ENCODE measurements at places on chromosomes 16 and 17.

DNA sequence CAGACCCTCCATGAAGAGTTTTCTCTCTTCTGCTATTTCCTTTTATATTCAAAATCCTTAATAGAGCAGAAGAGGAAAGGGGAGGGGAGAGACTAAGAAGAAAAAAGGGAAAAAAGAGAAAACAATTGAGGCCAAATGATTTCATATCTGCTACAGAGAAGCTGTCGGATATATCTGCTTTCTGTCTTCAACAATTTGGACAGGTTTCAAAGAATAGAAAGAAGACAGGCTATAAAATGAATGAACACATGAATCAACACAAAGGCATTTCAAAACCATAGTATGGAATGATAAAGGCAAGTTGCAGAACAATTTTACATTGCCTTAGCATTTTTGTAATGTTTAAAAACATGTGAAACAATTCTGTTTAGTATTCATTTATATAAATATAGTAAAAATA lies 4.7 kb upstream of the CMTR2 start:
- peak; percentile 50 for DNase-seq

DNA sequence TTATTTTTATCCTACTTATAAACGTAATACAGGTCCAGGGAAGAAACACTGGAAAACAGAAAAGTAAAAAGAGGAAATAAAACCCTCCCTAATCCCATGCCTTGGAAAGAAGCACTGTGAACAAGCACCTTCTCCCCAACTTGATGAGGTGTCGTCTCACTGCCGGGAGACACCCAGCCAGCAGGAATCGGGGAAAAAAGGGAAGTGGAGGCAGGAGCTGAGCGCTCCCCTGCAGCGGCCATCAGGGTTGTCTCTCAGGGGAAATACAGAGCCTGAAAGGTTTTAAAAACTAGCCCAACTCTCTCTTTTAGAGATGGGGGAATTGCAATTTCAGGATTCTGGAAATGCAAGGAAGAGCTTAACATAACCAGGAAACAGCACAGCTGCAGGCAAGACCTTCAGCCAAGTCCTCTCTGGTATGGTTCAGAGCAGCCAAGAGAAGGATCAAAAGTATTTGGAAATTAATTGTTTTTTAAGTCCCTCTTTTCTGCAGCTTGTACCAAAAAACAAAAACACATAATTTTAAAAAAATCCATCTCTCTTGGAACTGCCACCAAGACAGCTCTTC lies 96.3 kb upstream of the RCVRN start:
- no peak for DNase-seq

GRCh38 chr16:56647641-56648431 lies 3.9 kb upstream of the MT1B start:
- no peak for DNase-seq

- DNase-seq: no peak
Observed at GRCh38 chr17:10603931-10604330, 53.2 kb downstream of the MYH3 start.

- no peak for DNase-seq
Observed at GRCh38 chr17:70078994-70079531, 4.0 kb downstream of the KCNJ16 start.

- DNase-seq: no peak
Observed at GRCh38 chr16:1494711-1495110, 1.6 kb downstream of the TELO2 start.

DNA sequence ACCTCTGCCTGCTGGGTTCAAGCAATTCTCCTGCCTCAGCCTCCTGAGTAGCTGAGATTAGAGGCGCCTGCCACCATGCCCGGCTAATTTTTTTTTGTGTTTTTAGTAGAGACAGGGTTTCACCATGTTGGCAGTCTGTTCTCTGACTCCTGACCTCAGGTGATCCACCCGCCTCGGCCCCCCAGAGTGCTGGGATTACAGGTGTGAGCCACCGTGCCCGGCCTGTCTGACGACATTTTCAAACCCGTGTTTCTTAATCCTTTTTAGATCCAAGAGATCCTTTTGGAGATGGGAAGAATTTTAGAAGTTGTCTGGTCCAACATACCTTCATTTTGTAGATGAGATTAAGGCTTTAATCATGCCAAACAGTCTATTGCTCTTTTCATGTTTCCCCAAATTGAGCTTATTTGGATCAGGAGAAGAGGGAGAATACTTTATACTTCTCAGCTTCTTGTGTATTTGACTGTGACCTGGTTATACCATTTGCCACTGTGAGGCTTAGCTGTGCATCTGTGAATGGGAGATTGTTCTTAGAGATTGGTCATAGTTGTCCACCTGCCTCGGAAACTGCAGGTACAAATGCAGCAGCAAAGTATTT lies 25.8 kb downstream of the USP10 start:
- no peak for DNase-seq

GRCh38 chr17:68682903-68683302 lies 81.7 kb upstream of the FAM20A start:
- no peak for DNase-seq

GRCh38 chr16:77306075-77306474 lies 106.9 kb downstream of the SYCE1L start:
- DNase-seq: peak; percentile 88

GRCh38 chr17:82257473-82257872 lies 16.0 kb downstream of the CSNK1D start:
- no peak for DNase-seq

DNA sequence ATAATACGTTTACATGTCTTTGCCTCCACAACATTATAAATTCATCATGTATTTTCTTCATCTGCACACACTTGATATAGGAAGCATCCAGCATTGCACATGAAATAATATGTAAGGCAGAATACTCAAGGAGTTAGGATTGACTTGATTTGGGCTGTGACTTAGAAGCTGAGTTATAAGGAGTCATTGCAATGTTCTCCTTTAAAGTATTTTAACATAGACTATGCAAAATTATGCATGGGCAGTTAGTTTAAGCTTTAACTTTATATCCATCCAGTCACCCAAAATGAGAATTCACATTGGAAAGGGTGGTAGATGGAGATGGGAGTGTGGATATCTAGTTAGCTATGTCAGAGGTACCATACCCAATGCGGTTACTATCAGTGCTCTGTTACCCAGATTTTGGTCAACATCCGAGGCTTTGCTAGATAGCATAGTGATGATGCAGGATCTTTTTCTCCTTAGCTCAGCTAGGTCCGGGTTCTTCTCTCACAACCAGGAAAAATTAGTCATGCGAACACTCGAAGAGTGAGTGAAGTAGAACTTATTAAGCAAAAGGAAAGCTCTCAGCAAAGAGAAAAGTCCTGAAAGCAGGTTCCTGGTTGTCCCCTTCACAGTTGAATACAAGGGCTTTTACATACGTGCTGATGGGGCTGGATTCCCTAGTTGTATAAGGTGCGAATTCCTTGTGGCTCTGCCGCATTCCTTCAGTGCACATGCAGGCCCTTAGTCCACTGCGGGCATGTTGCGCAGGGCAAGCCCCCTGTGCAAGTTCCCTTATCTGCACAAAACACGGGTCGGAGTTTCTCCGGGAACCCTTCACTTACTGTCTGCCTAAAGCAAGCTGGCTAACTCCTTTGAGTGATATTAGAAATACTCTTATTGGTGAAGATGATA lies 73.1 kb upstream of the FAM20A start:
- peak; percentile 13 for DNase-seq

GRCh38 chr16:75060723-75061122 lies 55.9 kb downstream of the LDHD start:
- DNase-seq: no peak

GRCh38 chr16:25893332-25893731 lies 201.6 kb downstream of the HS3ST4 start:
- no peak for DNase-seq

DNA sequence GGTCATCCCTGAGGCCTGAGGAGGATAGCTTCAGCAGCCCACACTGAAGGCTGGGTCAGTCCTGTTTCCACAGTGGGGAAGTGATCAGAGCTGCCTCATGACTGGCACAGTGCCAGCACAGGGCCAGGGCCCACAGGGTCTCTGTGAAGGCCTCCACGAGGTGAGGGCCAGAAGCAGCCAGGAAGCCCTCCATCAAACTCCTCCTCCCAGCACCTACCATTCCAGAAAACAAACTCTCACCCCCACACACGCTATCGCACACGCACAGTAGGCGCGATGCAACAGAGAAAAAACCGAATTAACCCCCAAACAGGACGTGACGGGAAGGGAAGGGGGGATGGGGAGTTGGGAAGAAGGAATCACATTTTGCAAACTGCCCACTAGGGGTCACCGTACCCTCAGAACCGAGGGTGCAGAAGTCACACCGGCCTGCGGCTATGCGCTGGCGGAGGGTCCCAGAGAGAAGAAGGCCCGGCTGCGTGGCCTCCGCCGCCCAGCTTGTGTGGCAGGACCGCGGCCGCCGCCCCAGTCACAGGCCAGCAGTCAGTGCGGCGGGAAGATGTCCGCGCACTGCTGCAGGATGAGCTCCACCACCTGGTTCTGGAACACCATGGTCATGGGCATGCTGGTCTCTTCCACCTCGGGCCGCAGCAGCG lies 37.6 kb downstream of the ARHGAP27 start:
- peak; percentile 91 for DNase-seq

DNA sequence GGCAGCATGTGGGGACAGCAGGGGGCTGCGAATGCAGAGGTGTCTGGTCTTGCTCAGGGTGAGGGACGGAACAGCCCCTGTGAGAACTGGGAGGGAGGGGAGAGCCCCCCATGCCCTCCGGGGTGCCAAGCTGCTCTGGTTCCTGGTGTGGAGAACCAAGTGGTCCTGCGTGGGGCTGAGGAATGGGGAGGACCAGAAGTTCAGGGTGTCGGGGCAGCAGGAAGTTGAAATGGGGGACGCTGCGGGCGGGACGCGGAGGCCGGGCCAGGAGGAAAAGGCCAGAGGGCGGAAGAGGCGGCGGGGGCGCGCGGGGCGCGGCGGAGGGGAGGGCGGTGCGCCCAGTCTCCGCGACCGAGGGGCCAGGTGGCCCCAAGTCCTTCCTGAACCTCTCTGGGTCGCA lies 3.6 kb downstream of the ALDH3A1 start:
- DNase-seq: no peak

DNA sequence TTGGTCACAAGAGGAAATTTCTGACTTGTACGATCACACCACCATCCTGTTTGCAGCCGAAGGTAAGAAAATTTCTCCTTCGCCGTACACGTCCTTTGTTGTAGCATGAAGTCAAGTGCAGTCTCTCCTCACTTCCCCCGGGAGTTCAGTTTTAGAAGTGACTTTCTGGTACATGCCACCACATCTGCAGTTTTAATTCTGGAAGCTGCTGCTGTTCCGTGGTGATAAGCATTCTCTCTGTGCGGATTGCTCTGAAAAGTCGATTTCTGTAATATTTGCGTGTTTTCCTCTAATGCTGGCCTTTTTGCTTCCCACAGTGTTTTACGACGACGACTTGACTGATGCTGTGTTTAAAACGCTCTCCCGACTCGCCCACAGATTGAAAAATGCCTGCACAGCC lies 20.6 kb downstream of the METTL22 start:
- no peak for DNase-seq

- no peak for DNase-seq
Observed at GRCh38 chr16:79076047-79076767, 524.3 kb downstream of the MAF start.

GRCh38 chr17:79866791-79867518 lies 27.7 kb upstream of the CBX4 start:
- DNase-seq: no peak

- no peak for DNase-seq
Observed at GRCh38 chr16:64019339-64019738, 1102.5 kb downstream of the CDH11 start.

- DNase-seq: no peak
Observed at GRCh38 chr17:81102869-81103268, 62.4 kb upstream of the PVALEF start.

DNA sequence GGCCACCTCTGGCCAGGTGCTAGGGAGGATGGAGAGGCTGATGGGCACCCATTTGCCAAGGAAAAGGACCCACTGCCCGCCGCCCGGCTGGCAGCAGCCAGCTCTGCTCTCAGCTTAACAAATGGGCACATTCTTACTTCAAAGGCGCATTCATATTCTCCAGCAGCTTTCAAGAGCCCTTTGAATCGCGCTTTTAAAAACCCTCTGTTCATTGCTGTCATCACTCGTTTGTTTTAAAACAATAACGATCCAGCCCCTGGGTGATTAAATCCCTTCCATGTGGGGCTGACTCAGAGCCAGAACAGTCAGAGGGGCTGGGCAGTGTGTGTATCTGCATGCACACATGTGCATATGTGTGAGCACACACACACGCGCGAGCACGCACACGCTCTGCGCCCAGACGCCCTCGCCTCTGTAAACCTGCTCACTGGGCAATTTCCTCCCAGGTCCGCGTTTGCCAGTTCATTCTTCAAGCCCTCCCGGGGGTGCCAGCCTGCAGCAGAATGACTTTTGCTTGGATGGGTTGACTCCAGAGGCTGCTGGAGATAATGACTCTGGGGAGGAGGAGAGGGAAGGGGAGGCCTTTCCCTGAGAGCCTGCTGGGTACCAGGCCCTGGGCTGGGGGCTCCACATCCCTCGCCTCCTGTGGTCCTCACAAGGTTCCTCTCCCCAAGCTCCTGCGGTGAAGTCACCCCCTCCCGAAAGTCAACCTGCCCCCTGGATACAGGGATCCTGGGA lies 133.1 kb downstream of the SDK2 start:
- DNase-seq: no peak

DNA sequence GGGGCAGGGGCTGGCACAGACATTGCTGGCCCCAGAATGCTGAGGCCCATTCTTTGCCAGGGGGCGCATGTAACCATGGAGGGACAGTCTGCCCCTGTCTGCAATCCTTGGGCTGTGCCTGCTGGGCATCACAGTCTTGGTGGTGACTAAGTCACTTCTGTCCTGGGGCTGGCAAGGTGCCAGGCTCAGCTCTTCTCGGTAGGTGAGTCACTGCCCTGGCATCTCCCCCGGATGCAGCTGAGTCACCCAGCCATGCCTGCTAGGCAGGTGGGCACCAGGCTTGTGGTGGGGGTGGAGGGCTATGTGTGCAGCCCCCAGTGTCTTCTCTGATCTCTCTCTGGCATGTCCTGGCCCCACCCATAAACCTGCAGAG lies 5.6 kb downstream of the RARA start:
- DNase-seq: peak; percentile 83

DNA sequence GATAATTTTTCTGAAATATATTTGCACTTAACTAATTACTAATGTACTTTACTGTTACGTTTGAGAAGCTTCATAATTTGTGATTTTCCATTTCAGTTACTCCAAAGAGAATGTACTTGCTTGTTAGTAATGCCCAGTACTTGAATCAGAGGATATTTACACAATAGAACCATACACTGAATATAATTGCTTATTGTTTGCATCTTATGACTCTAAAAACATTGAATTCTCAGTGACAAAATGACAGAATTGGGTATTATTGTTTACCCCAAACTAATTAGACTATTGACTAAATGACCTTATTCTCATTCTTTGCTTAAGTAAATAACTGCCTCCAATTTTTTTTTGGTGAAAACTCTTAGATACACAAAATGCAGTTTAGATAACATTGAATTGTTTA lies 8.9 kb downstream of the CCP110 start:
- DNase-seq: no peak

GRCh38 chr16:12998361-12999085 lies 97.1 kb downstream of the SHISA9 start:
- DNase-seq: no peak

GRCh38 chr16:58730724-58731370 lies 3.3 kb downstream of the GOT2 start:
- no peak for DNase-seq

- DNase-seq: peak; percentile 14
Observed at GRCh38 chr16:64626776-64627175, 495.1 kb downstream of the CDH11 start.

- no peak for DNase-seq
Observed at GRCh38 chr17:67436233-67436632, 59.2 kb downstream of the PITPNC1 start.

GRCh38 chr17:58944166-58944565 lies 162.5 kb downstream of the TRIM37 start:
- no peak for DNase-seq
